ENCODE measurements at places on chromosomes 11 and 22. TPM values are rescaled to one million over a fixed set of nuclear protein-coding genes. Genes with fewer than 3 reads are reported as not detected.

The KLHDC7B gene
- total RNA-seq: not detected

The FOLR3 gene
- not detected for total RNA-seq

The EIF3F gene
- total RNA-seq: 293 TPM

The MOB2 gene
- 34.6 TPM for total RNA-seq

Data from glomerular endothelial cell (primary cell).